ENCODE measurements at places on chromosomes 3 and 15.

DNA sequence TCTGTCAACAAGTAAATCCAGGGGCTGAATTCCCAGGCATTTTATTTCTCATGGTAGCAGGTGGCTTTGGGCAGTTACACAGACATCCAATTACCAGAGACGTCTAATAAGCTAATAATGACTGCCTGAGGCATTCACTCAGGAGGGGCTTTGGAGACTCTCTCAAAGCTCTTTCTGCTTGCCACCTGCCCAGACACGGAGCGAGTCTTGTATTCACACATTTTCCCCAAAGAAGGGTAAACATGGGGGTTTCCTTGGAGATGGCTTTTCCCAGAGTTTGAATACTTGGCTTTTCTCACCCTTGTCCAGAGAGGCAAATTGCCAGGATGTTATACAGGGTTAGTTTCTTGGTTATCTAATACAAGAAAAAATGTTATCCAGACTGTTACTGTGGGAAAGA lies 132.6 kb downstream of the DIPK2A start:
- DNase-seq: no peak

DNA sequence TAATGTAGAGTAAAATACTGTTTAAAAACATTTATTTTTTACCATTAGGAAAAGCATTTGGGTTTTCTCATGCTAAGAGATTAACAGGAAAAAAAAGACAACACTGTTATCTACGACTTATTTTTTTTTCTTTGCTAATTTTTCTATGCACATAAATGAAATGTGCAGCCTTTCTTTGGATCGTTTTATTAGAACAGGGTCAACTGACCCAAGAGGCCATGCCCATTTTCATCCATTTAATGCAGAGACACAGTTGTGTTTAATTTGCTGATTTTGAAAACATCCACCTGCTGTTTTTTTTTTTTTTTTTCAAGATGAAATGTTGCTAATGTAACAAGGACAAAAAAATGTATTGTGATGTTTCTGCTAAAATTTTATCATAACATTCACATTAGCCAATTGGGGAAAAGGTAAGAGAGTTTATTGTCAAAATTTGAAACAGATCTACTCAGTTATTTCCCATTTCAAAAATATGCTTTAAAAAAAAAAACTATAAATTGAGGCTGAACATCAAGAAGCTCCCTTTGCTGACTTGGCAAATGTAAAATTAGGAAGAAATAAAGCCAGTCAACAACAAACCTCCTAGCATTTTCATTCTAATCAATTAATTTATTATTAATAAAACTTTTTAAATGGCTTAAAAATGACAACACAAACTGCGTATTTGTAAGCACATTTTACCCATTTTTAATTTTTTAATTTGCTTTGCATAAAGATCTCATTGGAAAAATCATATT lies 485.2 kb downstream of the ROBO2 start:
- DNase-seq: no peak

GRCh38 chr15:69767191-69767590 lies 314.6 kb downstream of the RPLP1 start:
- DNase-seq: no peak

GRCh38 chr3:194664857-194665256 lies 7.1 kb downstream of the LSG1 start:
- no peak for DNase-seq

All from AG04450 (cell line).